ENCODE measurements at places on chromosomes 13 and 19.

DNA sequence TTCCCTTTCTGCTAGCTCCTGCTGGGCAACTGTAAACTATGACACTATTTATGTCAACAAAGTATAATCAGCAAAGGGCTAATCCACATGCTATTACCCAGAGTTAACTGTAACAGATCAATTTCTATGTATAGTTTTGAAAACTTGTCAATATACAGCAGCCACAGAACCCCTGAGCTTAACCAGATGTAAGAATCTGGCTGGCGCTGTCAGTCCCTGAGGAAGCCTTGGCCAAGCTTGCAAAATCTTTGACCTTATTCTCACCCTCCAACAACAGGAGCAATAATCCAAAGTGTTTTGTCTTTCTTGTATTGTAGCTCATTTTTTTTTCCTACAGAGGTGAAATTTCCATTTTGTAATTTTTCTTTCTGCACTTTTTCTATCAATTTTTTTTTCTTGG is 1230.1 kb upstream of the SLC10A2 start:
- no peak for DNase-seq

GRCh38 chr19:38654628-38655055 is 7.2 kb downstream of the ACTN4 start:
- DNase-seq, result no peak

GRCh38 chr13:48411147-48411794 is 1.6 kb downstream of the LPAR6 start:
- no peak for DNase-seq

DNA sequence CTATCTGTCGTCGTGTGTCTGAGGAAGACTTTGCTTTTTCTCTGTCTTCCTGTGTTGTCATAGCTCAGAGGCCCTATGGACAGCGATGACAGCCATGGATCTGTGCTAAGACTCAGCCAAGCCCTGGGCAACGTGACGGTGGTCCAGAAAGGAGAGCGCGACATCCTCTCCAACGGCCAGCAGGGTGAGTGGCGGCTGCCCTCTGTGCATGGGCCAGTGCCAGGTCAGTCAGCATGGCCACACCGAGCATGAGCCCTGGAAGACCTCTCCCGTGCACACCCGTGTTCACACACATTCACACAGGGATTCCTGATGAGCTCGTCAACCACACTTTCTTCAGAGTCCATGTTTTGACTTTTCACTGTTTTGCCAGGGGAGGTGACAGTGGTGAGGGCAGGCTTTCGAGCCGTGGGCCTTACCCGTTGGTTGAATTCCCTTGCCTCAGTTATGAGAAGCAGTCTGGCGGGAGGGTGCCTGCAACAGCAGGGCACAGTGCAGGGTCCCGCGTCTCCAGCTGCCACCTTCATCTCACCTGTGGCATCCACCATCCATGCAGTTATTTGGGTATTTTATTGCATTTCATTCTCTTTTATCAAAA is 20.2 kb downstream of the NAXD start:
- peak; percentile 17 for DNase-seq

GRCh38 chr13:50631041-50631440 is 212.5 kb downstream of the DLEU7 start:
- no peak for DNase-seq

DNA sequence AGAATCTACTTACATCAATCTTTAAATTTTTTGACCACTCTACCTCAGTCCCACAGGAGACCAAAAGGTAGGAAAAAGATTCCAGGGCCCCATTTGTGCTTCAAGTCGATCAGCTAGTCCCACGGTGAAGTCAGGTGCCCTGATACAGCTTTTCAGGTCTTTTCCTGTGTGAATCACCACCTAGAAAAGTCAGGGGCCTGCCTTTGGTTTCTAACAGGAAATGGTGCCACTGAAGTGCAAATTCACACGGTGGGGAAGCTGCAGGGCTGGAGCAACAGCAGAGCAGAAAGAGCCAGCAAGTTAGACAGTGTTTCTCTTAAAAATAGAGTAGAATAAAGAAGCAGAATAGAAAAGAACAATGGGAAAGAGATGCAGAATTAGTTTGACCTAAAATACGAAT is 107.5 kb downstream of the KLF12 start:
- DNase-seq, result no peak

DNA sequence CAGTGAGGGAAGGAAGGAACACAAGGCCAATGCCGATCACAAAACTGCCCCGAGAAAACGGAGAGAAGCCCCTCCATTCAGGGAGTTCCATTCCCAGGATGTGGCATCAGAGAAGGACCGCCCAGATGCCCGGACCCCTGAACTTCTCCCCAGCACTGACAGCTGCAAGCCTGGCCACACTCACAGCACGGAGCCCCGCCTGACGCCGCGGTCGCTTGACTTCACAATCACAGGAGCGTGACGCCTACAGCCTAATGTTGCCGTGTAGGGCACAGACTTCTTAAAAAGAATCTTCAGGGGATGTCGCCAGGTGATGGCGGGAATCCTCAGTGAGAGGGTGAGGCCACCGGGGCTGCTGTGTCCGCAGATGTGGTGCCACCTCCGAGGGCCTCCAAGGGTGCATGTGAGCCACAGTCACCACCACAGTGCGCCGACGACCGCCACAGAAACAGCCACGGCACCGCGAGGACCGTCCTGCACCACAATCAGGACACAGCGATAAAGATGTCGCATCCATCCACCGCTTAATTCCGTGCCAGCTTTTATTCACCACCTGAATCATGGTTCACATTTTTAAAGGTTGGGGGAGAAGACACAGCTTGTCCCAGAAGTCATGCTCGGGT is 77.2 kb downstream of the SPACA7 start:
- DNase-seq, result no peak

- DNase-seq, result no peak
Observed at GRCh38 chr13:106513025-106513983, 22.2 kb downstream of the EFNB2 start.

DNA sequence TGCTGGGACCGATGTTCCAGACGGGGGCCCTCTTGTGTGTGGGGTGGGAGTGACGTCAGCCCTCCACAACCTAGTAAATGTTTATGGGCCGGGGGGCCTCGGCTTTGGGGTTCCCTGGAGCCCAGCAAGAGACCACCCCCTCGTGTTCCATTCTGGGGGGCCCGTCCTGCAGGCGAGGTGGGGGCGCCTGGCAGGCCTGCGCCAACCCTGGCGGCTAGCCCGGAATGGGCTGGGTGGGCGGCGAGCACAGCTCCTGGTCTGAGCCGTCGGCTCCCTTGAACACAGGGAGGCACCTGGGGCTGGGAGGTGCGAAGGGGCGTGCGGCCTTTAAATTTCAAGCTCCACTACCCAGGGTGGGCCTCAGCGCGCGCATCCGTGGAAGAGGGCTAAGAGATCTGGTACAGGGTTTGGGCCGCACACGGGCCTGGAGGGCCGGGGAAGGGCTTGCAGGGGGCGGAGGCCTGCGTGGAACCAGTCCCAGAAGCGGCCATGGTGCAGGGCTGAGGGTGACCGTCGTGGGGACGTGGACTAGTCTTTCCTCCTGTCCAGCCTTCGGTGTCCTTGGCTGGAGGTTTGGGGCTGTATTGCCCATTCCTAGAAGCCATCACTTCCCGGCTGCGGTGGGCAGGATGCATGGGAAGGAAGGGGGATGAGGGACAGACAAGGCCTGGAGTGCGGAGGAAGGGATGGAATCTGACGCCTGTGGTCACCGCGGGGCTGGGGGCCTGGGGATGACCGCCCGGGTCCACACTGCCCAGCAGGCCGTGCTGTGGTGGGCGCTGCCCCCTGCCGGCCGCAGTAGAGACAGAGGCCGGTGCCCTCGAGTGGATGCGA is 11.4 kb downstream of the NDUFA11 start:
- DNase-seq, result peak; percentile 64

DNA sequence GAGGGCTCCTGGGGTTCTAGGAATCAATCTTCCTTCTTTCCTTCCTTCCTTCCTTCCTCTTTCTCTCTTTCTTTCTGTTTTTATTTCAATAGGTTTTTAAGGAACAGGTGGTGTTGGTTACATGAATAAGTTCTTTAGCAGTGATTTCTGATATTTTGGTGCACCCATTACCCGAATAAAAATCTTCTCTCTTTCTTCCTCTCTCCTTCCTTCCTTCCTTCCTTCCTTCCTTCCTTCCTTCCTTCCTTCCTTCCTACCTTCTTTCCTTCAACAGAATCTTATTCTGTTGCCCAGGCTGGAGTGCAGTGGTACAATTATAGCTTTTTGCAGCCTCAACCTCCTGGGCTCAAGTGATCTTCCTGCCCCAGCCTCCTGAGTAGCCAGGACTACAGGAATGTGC is 16.0 kb upstream of the URI1 start:
- DNase-seq, result no peak

GRCh38 chr19:22893855-22894270 is 61.8 kb downstream of the ZNF723 start:
- no peak for DNase-seq

- DNase-seq, result peak; percentile 89
Observed at GRCh38 chr19:16247353-16248182, 49.9 kb downstream of the AP1M1 start.

DNA sequence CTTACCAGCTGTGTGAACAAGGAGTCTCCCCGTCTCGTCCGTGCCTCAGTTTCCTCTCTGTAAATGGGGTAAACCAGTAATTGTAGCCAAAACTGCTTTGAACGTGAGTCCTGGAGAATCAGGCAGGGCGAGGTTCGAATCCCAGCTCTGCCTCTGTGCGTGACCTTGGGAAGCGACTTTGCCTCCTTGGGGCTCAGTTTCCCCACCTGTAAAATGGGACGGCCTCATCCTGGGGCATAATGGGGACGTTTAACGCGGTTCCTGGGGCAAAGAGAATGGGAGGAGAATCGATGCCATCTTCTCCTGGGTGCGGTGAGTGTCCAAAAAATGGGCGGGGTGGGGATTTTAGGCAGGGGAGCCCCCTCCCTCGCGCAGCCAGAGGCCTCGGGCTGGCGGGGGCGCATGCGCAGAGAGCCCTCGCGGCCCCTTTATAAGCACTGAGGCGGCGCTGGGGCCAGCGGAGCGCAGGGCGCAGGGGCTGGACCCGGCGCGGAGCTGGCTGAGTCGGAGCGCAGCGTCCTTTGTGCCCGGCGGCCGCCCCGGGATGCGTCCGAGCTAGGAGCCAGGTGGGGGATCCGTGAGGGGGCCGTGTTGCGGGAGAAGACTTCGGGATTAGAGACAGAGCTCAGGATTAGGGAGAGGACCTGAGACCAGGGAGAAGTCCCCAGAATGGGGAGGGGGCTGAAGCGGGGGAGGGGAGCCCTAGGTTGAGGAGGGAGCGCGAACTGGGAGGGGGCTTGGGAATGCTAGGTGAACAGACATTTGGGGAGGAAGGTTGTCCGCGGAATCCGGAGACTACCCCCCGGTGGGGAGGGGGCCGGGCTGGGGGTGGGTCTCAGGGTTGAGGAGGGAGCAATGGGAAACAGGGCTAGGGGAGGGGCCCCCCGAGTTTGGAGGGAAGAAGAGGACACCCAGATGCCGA is at the start of gene NCAN:
Gene NCAN, plus strand, starts transcription at position 460 of the 922 bp plus-strand sequence. CDS start 4,996 bp downstream, outside the sequence.
- no peak for DNase-seq

DNA sequence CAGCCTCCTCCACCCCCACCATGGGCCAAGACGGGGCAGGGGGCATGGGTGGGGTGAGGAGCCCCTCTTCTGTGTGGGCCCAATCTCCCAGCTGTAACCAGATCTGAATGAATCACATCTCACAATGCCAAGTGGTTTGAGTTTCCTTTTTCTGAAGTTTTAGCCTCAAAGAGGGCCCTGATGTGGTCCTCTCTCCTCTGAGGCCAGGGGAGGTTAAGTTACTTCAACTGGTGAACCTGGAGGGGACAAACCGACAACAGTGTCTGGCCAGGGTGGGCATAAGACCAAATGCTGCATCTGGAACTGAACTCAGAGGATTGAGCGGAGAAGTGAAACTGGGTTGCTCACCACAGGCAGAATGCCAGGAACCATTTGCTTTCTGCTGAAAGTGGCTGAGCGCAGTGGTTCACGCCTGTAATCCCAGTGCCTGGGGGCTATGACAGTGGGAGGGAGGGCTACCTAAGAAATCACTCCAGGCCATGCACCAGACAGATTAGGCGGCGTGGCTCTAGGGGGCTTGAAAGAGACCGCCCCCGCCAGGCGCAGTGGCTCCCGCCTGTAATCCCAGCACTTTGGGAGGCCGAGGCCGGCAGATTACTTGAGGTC is 15.4 kb upstream of the IRGC start:
- DNase-seq, result peak; percentile 62

GRCh38 chr13:114076329-114077090 is 55.9 kb downstream of the RASA3 start:
- peak; percentile 17 for DNase-seq

- no peak for DNase-seq
Observed at GRCh38 chr13:103192511-103193135, 126.4 kb upstream of the SLC10A2 start.

DNA sequence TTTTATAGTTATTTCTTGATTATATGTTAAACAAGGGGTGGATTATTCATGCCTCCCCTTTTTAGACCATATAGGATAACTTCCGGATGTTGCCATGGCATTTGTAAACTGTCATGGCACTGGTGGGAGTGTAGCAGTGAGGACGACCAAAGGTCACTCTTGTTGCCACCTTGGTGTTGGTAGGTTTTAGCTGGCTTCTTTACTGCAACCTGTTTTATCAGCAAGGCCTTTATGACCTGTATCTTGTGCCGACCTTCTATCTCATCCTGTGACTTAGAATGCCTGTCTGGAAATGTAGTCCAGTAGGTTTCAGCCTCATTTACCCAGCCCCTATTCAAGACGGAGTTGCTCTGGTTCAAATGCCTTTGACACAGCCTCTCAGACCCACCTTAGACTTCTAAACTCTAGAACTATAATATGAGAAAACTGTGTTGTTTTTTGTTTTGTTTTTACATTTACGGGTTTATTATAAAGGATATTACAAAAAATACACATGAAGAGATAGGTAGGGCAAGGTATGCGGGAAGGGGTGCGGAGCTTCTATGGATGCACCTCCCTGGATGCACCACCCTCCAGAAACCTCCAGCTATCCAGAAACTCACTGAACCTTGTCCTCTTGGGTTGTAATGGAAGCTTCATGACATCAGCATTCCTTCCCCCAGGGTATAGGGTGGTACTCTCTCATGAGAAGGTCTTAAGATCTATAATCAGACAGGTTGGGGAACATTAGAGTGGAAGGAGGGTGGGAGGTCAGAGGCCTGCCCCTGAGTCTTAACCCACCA is 15.8 kb upstream of the SPRYD7 start:
- DNase-seq, result no peak

DNA sequence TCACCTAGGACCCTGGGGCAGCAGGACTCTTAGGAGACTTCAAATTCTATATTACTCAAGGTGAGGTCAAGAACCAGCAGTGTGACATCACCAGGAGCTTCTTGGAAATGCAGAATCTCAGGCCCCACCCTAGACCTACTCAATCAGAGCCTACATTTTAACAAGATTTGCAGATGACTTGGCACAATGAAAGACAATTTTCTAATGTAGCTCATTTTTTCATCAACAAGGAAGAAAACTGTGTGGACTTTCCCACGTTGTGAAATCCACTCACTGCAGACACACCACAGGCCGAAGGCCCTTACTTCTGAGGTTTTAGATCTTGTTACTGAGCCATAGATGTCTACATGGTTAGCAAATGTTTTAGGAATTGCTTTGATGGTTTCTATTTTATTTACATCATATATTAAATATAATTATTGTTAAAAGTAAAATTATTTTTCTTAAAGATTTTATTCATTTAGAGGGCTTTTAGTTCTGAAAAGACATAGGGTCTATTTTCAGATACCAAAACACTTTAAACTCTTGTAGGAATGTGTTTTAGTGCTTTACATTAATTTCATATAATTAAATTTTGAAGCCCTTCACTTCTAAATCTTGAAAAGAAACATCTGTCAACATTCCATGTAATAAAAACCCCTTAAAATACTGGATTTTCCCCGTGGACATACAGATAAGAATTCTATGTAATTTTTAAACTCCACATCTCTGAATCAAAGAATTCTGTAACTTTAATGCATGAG is 18.5 kb upstream of the STARD13 start:
- no peak for DNase-seq

GRCh38 chr13:112724788-112725345 is 35.0 kb downstream of the ATP11A start:
- DNase-seq, result no peak
